DMS79 (cell line): ENCODE measurements at places on chromosomes 16 and 17.

GRCh38 chr17:78034429-78035091 lies 76.1 kb downstream of the TNRC6C start:
- no peak for DNase-seq

- DNase-seq: no peak
Observed at GRCh38 chr17:66578781-66579489, 256.0 kb upstream of the CACNG5 start.

- DNase-seq: no peak
Observed at GRCh38 chr17:72901657-72902056, 190.8 kb downstream of the SLC39A11 start.

DNA sequence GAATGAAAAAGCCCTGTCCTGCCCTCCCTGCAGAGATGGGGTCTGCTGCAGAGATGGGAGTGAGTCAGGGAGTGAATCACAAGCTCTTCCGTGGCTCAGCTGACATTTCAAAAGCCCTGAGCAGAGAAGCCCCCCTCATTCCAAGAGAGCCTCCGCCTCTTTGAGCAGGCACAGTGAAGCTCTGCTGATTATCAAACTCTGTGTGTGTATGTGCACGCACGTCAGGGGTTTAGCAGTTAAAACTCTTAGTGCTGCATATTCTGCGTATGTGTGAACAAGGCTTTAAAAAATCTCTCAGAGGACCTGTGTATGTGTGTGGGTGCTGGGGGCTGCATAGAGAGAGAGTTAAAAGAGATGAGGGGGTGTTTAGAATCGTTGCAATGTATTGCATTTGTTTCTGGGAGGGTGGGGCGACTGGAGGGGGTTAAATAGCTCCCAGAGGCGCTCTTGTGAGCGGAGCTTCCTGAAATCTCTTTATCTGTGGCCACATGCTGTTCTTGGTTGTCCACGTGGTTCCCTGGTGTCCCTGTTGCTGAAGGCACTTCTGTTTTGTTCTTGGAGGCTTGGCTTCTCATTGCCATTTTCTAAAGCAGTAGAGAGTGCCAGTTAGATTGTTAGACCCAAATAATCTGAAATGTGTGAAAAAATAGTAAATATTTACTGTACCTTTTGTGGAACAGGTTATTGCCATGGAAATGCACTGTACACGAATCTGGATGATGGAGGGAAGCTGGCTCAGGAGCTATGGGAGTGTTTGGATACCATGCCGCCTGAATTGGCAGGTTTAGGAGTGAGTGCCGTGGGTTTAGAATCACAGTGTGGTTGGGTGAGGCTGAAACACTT lies 116.6 kb downstream of the PRKCB start:
- no peak for DNase-seq

GRCh38 chr16:81471882-81472281 lies 27.3 kb downstream of the CMIP start:
- DNase-seq: no peak
